Stimulated activated CD8-positive, alpha-beta memory T cell treated with anti-CD3 and anti-CD28 coated beads, Interleukin-4, amount 100 ng/mL, for 24 hours (primary cell): ENCODE measurements at places on chromosomes 6 and 20.

- no peak for DNase-seq
Observed at GRCh38 chr6:150603176-150603575, 3.5 kb downstream of the PLEKHG1 start.

DNA sequence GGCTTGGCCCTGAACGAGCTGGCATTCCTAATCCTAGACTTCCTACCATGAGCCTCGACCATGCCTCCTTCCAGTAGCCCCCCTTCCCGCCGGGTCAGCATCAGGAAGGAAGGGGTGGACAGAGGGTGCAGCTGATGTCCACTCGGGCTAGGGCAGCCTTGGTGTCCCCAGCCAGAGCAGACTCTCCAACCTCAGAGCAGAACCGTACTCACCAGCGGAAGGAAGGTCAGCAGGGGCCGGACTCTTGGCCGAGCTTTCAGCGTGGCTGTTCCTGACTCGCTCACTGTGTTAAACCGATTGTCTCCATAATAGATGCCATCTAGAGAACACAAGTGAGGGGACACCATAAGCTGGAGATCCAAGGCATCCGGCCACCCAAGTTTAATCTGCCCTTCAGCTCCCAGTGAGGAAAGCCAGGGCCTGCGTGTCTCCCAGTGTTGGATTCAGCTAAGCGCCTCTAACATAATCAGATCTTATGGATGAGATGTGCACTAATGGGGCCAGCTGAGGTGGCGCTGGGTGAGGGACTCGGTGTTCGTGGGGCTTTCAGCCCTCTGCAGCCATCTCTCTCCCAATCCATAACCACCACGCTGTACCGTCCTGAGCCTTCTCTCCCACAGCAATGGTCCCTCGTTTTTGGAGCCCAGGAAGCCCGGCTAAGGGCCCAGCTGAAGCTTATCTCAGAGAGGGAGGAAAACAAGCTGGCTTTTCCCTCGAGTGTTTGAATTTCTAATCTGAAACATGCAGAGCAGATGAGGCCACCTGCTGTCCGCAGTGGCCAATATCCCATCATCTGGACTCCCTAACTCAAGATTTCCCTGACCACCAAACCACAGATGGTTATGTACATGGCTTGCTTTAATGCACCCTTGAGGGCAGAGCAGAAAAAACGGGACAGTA, 13.7 kb downstream of the C6orf132 start:
- no peak for DNase-seq

DNA sequence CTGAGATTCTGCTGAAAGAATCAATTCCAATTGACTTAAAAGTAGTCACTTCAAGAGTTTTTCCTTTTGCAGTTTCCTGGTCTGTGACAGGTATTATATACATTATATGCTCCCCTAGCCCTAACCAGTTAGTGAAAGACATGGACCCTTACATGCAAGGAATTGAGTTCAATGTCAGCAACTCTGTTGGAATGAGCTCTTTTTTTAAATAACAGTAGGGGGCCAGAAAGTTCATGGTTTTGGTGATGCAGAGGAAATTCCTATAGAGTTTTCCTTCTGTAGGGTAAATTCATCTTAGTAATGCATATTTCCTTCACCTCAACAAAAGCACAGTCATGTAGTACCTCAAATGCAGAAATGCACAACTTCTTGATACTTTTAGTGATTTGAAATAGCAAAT, 172.2 kb downstream of the KIF6 start:
- no peak for DNase-seq

DNA sequence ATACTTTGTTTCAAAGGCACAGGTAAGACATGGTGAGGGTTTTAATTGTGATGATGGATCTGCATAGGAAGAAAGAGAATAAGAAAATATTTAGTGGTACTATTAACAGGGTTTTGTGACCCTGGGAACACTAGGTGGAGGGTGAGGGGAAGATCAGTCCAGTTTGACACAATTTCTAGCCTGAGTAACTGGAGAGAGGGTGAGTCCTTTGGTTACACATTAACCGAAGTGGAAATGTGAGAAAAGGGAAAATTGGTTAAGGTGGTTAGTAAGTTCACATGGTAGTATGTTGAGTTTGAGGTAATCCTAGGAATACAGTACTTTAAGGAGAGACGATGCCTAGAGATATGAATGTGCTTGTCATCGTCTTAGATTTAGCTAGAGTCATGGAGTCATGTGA, 54.8 kb upstream of the POU3F2 start:
- no peak for DNase-seq

DNA sequence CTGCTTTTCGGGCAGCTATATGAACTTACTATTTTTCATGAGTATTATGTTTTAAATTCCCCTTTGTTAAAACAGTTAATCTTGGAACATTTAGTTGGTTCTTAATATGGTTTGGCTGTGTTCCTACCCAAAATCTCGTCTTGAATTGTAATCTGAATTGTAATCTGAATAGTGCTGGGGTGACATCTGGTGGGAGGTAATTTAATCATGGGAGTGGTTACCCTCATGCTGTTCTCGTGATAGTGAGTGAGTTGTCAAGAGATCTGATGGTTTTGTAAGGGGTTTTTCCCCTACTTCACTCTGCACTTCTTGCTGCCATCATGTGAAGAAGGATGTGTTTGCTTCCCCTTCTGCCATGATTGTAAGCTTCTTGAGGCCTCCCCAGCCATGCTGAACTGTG, 305.4 kb upstream of the MAP3K7 start:
- no peak for DNase-seq

GRCh38 chr20:60883496-60883895, 368.6 kb upstream of the CDH4 start:
- DNase-seq, result no peak
